ENCODE measurements at places on chromosomes 11 and 22.
A peak's percentile ranks its signal among the peaks of the same experiment; 100 is the strongest.

DNA sequence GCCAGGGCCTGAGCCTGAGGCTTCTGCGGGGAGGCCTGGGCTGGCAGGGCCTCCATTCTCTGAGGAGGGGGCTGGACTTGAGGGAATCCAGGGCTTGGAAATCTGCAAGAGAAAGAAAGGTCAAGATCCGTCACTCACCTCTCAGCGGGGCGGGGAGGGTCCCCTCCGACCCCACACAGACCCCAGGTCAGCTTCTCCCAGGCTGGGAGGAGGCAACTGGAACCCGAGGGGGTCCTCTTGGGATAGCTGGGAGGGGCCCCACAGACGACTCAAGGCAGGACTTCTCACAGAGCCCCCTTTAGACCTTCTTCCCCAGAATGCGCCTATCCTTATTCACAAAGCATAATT is 11.0 kb downstream of the TNKS1BP1 start:
- no peak for DNase-seq

- DNase-seq = no peak
Observed at GRCh38 chr22:29253561-29254285, 14.1 kb downstream of the RHBDD3 start.

DNA sequence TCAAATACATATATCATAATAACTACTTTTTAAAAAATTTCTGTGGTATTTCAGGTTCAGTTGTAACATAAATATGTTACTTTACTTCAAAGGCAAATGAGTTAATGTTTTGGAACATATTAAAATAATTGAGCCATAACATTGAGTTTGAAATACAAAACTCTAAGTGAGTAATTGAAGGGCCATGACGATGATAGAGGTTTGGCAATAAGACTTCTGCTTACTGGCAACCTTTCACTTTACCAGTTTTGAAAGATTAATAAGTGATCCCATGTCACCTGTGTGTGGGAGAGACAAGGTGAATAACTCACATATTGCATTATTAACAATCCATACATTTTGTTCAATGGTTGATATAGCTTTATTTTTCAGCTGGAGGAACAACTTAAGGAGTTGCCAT is 144.4 kb downstream of the GRIA4 start:
- no peak for DNase-seq

DNA sequence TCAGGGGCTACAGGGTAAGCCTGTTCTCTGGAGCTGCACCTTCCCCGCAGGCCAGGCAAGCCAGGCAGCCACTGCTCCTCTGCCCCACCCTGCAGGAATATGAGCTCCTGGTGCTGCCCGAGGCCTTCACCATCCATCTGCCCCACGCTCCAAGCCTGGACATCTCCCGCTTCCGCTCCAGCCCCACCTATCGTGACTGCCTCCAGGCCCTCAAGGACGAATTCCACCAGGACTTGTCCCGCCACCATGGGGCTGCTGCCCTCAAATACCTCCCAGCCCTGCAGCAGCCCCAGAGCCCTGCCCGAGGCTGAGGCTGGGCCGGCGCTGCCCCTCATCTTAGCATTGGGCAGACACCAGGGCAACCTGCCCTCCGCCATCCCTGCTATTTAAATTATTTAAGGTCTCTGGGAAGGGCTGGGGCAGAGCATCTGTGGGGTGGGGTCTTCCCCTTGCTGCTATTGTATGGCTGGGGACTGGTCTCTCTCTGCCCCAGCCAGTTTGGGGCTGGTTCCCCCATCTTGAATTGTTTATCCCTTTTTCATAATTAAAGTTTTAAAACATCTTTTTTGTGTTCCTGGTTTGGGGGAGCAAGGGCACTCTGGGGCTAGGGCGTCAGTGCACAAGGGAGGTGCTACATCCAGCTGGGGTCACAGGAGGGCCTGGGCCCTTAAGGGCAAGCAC is 6.2 kb downstream of the LARGE2 start:
- no peak for DNase-seq

- no peak for DNase-seq
Observed at GRCh38 chr11:63763496-63764339, 4.9 kb downstream of the ZFTA start.

DNA sequence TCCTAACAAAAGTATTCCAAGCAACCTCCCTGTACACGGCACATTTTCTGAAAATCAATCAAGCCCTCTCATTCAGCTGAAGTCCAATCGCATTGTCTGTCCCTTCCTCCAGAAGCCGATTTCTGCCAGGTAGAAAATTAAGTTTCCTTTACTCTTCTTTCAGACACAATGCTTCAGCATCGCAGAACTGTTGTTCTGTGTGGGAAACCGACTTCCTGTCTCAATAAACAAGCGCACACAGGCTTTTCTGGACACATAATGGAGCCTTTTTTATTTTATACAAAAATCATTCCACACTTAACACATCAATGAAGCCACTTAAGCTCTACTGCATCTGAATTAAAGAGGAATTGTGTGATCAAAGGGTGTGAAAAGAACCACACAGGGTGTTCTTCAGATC is 75.6 kb downstream of the BLID start:
- no peak for DNase-seq

DNA sequence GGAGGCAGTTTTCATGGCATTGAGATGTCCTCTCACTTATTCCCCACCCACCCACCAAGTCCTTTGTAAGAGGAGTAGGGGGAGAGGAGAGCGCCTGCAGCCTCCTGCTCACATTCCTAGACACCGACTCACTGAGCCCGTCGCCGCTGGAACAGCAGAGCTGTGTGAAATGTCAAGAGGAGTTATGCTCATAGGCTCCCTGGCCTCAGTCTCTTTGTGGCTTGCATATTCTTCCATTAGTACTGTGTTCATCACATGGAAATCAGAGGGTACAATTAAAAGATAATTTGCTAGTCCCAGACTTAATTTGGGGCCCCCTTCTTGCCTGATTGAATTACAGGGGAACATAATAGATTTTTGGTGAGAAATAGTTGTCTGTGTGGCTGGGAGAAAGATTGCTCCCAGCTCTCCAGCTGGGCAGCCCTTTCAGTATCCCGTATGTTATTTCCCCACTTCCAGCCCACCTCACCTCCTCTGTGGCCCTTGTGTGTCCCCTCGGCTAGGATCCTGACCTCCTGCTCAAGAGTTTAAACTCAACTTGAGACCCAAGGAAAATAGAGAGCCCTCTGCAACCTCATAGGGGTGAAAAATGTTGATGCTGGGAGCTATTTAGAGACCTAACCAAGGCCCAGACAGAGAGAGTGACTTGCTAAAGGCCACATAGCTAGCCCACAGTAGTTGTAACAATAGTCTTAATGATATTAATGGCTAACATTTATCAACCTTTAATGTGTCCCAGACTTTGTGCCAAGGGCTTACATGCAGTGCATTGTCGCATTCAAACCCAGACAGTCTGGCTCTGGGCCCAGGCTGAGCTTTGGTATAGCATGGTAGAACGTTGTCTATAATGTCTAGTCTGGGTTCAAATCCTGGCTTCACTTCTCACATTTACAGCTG is 32.2 kb downstream of the LIMK2 start:
- no peak for DNase-seq

DNA sequence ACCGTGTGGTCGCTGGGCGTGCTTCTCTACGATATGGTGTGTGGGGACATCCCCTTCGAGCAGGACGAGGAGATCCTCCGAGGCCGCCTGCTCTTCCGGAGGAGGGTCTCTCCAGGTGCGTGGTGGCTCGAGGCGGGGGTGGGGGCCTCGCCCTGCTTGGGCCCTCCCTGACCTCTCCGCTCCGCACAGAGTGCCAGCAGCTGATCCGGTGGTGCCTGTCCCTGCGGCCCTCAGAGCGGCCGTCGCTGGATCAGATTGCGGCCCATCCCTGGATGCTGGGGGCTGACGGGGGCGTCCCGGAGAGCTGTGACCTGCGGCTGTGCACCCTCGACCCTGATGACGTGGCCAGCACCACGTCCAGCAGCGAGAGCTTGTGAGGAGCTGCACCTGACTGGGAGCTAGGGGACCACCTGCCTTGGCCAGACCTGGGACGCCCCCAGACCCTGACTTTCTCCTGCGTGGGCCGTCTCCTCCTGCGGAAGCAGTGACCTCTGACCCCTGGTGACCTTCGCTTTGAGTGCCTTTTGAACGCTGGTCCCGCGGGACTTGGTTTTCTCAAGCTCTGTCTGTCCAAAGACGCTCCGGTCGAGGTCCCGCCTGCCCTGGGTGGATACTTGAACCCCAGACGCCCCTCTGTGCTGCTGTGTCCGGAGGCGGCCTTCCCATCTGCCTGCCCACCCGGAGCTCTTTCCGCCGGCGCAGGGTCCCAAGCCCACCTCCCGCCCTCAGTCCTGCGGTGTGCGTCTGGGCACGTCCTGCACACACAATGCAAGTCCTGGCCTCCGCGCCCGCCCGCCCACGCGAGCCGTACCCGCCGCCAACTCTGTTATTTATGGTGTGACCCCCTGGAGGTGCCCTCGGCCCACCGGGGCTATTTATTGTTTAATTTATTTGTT is 2.4 kb downstream of the PIM3 start:
- no peak for DNase-seq

DNA sequence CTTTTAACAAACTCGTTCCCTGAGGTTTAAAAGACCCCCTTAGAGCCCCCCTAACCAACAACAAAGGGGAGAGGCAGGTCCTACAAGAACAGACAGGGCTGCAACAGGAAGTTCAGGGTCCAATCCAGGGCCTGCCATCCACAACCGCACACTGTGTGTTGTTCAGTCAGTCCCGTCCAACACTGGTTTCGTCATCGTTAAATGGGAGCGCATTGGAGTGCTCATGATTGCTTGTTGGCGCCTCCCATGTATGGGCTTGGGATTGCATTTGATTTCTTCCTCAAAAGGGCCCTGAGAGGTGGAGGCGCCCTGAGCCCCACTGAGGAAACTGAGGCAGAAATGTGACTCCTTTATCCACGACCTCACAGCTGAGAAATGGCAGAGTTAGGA is 174.1 kb downstream of the MN1 start:
- DNase-seq = no peak

DNA sequence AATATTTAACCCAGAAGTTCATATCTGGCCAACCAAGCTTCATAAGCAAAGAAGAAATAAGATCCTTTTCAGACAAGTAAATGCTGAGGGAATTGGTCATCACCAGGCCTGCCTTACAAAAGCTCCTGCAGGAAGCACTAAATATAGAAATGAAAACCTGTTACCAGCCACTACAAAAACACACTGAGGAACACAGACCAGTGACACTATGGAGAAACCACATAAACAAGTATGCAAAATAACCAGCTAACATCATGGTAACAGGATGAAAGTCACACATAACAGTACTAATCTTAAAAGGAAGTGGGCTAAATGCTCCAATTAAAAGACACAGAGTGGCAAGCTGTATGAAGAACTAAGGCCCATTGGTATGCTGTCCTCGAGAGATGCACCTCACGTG is 311.4 kb downstream of the DYNC2H1 start:
- no peak for DNase-seq

- DNase-seq = peak; percentile 77
Observed at GRCh38 chr22:38681582-38682335, at the start of gene TOMM22. Gene TOMM22 (plus strand): TSS chr22:38681957. CDS start chr22:38681979, 22 bp downstream.

DNA sequence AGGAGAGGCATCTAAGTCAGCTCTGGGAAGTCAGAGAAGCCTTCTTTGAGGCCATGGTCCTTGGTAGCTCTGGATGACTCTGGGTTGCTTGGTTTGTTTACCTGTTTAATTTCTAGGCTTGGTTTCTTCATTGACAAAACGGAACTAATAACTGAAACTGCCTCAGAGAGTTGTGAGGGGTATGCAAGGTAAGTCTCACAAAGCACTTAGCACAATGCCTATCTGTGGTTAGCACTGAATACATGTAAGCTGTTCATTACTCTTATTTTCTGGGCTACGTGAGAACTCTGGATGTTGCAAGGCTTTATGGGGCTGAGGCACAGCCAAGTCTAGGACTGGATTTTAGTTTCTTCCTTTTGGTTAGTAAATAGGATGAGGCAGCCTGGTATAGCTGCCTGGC is 225.8 kb upstream of the NCAM1 start:
- DNase-seq = no peak

DNA sequence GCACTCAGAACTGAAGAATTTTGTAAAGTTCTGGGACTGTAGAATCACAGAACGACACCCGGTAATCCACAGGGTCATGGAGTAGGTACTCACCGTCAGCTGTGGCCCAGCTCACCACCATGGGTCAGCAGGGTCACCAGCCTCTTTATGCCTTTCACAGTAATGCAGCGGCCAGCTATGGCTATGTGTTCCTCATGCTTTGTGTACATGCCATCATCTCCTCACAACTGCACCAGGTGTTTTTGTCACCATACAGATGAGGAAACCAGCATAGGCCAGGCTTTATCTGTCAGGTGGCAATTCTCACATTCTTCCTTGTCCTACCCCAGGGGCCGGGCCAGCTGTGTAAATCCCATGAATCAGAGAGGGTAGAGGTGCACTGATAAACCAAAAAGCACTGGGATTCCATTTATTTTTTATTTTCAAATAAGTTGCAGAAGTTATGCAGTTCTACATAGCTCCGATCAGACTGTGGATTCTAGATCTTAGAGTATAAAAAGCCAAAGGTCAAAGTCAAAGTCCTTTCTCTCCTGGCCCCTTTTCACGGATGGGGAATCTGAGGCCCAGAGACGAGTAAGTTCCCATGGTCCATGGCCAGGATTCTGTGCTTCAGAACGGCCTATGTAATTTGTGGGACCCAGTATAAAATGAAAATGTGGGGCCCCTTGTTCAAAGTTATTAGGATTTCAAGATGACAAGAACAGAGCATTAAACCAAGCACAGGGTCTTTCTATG is 17.5 kb downstream of the TSKU start:
- no peak for DNase-seq

DNA sequence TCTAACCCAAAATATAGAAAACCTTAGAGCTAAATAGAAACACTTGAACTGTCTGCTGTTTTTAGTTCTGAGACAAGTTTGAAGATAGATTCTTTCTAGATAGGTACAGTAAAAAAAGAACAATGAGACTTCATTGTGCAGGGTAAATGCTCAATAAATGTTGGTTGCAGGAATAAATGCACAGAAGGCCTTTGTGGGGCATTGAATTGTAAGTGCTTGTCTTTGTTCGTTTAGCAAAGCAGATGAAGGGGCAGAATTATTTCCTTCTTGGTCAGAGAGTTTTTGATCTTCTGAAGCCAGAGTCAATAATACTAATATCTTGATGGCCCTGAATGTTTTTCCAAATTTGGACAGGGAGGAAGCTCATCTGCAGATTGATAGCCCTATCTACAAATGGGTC is 340.4 kb downstream of the OPCML start:
- no peak for DNase-seq

DNA sequence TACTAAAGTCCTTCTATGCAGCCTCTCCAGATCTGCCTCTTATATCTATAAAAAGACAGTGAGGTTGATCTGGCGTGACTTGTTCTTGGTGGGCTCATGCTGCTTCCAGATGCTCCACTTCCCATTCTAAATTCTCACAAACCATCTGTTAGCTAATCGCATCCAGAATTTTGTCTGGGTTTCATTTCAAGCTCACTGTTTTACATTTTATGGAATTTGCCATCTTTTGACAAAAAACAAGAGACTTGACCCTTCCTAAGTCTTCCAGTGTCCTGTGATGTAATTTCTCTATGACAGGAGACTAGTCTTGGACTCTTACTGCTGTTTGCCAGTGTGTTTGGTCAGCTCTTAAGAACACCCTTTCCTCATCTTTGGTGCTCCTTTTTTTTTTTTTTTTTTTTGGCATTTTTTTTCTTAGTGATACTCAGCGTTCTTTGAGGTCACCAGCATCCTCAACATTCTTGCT is 23.0 kb downstream of the CRKL start:
- no peak for DNase-seq

GRCh38 chr11:114019574-114019973 is 39.9 kb upstream of the ZBTB16 start:
- no peak for DNase-seq

- no peak for DNase-seq
Observed at GRCh38 chr11:19329970-19330369, 89.2 kb upstream of the E2F8 start.
